ENCODE measurements at places on chromosomes 11 and 22.

- DNase-seq, result no peak
Measured at GRCh38 chr11:68641880-68642279, 42.5 kb upstream of the GAL start.

DNA sequence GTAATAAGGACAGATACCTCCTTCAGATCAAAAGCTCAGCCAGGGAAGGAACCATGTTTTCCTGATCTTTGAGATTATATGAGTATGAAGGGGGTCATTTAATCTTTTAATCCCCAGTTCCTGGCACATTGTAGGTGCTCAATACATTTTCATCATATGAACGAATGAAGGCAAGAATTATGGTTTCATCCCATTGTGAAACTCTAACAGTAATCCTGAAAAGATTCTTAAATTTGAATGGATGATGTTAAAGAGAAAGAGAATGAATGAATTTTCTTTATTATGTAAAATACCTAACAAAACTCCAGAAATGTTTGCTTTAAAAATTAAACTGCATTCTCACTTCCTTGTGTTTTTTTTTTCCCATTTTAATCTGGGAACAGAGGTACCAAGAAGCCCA, 162.2 kb upstream of the MTMR2 start:
- DNase-seq, result no peak

DNA sequence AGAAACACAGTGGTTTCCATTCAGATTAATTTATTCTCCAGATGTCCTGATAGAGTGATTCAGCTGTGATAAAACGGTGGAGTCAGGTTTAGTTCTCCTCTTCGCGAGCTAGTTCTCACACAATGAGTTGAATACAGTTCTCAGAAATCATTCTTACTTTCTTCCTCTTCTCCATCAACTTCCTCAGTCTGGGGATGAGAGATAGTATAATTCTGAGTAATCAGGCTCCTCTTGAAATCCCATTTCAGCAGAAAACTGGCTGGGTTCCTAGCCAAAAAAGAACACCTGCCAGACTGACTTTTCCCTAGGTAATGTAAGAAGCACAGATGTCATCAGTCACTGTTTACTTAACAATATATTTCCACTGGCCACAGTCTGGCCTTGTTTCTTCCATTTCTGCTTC, 76.7 kb downstream of the SVIP start:
- DNase-seq, result no peak

DNA sequence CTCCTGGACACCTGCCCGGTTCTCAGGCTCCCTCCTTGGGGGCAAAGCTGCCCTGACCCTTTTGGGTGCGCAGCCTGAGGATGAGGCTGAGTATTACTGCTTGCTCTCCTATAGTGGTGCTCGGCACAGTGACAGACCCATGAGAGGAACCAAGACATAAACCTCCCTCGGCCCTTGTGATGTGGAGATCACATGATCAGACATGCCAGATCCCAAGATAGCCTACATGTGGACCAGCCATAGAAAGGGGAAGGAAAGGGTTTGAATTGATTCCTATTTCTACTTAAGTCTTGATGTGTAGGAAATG, 125.3 kb downstream of the VPREB1 start:
- no peak for DNase-seq

GRCh38 chr11:68338051-68338780, 25.8 kb downstream of the LRP5 start:
- DNase-seq, result peak; percentile 47

GRCh38 chr11:121688055-121688491, 235.3 kb upstream of the SORL1-AS1 start:
- peak; percentile 50 for DNase-seq

GRCh38 chr22:31039393-31039792, 41.7 kb upstream of the SMTN start:
- peak; percentile 56 for DNase-seq

- DNase-seq, result no peak
Measured at GRCh38 chr11:110362971-110363509, 66.6 kb upstream of the RDX start.

GRCh38 chr22:38799265-38800002, 5.5 kb upstream of the DNAL4 start:
- DNase-seq, result peak; percentile 37

DNA sequence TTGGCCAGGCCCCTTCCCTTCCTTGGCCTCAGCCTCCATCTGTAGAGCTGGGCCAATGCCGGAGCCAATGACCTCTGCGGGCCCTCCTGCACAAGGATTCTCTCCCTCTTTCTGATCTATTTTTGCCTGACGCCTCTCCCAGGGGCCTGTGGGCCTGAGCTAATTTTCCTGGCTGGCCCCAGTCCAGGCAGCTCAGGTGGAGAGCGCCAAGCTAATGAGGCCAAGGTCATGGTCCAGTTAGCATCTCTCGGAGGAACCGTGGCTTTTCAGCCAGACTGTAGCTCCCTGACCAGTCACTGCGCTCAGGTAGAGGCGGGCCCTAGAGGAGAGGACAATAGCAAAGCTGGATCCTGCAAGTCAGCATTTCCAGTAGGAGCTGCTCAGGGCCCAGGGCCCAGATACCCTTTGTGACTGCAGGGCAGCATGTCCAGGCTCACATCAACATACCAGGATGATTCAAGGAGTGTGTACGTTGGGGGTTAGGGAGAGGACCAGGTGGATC, 43.5 kb downstream of the APOL3 start:
- no peak for DNase-seq

- DNase-seq, result no peak
Measured at GRCh38 chr11:47850337-47850736, 2.2 kb upstream of the NUP160 start.

GRCh38 chr22:44146088-44146861, 34.5 kb upstream of the PARVG start:
- no peak for DNase-seq

DNA sequence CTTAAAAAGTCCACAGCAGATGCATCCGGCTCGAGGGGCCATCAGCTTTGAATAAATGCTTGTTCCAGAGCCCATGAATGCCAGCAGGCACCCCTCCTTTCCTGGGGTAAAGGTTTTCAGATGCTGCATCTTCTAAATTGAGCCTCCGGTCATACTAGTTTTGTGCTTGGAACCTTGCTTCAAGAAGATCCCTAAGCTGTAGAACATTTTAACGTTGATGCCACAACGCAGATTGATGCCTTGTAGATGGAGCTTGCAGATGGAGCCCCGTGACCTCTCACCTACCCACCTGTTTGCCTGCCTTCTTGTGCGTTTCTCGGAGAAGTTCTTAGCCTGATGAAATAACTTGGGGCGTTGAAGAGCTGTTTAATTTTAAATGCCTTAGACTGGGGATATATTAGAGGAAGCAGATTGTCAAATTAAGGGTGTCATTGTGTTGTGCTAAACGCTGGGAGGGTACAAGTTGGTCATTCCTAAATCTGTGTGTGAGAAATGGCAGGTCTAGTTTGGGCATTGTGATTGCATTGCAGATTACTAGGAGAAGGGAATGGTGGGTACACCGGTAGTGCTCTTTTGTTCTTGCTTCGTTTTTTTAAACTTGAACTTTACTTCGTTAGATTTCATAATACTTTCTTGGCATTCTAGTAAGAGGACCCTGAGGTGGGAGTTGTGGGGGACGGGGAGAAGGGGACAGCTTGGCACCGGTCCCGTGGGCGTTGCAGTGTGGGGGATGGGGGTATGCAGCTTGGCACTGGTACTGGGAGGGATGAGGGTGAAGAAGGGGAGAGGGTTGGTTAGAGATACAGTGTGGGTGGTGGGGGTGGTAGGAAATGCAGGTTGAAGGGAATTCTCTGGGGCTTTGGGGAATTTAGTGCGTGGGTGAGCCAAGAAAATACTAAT, 1.9 kb downstream of the NEAT1 start:
- peak; percentile 66 for DNase-seq

DNA sequence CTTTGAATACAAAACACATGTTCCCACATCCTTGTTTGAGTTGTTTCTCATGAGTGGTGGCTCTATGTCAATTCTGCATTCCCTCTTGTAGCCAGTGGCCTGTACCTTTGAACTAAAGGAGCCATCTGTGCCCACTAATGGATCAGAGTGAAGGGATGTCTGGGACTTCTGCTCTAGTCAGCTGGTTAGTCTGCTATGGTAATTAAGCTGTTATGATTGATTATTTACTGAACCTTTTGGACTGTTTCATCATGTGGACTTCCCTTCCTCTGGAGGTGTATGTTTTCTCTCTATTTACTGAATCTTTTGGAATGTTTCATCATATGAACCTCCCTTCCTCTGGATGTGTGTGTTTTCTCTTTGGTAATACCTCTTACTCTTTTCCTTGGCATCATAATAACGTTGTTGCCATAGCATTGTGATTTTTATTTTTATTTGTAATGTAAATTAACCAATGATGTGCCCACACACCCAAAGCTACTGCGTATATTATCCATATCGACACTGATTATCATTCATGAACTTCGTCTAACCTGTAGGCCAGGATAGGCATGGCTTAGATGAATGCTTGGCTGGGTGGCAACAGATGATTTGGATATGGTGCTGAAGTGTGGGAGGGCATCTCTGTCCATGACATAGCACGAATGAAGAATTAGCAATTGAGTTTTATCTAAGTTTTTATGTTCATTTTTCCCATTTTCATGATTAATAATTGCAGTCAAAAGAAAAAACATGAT, 112.3 kb upstream of the SORL1-AS1 start:
- DNase-seq, result no peak

DNA sequence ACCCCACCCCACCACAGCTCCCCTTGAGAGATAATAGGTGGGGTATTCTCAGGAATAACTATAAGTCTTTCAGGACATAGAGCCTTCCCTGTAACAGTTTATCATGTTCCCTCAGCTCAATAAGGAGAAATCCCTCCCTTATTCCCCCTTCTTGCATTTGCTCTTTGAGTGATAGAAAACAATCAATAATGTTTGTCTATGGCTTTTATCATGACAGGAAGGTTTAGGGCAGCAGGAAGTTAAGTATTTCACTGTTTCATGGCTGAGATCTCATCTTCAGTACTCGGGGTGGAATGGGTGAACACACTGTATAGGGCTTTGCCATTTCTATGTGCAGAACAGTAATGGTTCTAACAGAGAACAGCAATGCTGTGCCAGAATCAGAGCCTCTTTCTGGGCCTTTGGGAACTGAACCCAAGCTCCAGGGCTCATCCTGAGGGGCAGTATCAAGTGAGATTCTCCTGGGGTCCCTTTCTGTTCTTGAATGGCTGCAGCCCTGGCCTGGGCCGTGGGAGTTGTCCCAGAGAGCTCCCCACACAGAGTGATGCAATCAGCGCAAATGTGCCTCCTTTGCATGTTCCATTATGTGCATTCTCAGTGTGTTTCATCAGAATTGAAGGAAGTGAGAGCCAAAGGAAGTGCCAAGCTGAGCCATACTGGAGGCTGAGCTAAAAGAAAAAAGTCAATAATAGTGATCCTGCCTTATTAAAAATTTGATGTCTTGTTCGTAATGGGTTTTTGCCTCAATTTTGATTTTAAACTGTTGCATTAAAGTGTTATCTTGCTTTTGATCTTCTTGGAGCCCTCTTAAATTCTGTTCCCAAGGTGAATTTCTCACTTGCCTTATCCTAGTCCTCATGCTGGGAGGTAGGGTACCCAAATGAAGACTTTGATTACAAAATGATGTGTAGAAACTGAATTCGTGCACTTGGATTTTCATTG, 2.9 kb upstream of the CYP2R1 start:
- peak; percentile 78 for DNase-seq

GRCh38 chr11:124638500-124638899, 15.8 kb downstream of the TBRG1 start:
- DNase-seq, result no peak

DNA sequence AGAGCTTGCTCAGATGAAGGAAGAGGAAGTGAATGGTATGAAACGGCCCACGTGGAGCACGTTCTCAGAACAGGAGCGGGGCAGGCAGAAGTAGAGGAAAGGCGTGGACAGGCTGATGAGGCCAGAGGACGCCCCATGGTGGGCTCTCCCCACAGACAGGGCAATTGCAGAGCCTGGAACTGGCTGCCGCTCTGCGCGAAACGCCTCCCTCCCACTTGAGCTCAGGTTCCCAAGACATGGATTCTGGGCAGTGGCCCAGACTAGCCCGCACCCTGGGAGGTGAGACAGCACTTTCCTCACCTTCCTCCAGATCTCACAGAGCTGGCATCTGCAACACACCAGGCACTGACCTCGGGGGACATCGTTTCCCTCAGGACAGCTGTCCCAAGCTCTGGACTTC, 117.6 kb downstream of the PHF21B start:
- DNase-seq, result no peak

- no peak for DNase-seq
Measured at GRCh38 chr11:62131170-62131464, 7.3 kb downstream of the INCENP start.

DNA sequence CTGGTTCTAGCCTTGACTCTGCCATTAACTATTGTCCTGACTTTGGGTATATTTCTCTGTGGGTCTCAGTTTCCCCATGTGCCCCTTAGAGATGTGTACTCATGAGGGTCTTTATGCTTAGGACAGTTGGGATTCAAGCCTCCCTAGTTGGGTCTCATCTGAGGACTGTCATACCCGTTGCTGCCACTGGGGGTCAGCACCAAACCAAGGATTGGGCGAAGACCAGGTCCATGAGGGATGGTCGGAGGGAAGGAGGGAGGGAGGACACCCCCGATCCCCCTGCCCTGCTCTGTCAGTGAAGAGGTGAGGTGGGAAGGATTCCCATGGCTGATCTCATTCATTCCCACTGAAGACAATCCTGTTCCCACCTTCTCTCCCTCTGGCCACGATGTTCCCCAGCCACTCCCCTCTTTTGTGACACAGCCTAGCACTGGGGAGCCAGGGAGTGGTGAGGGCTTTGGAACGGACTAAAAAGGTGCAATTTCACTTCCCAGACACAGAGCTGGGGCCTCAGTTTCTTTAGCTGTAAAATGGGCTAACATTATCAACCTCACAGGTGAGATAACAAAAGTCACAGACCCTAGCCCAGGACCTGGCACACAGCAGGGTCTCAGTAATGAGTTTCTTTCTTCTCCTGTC, 12.4 kb upstream of the KLHL35 start:
- peak; percentile 48 for DNase-seq

DNA sequence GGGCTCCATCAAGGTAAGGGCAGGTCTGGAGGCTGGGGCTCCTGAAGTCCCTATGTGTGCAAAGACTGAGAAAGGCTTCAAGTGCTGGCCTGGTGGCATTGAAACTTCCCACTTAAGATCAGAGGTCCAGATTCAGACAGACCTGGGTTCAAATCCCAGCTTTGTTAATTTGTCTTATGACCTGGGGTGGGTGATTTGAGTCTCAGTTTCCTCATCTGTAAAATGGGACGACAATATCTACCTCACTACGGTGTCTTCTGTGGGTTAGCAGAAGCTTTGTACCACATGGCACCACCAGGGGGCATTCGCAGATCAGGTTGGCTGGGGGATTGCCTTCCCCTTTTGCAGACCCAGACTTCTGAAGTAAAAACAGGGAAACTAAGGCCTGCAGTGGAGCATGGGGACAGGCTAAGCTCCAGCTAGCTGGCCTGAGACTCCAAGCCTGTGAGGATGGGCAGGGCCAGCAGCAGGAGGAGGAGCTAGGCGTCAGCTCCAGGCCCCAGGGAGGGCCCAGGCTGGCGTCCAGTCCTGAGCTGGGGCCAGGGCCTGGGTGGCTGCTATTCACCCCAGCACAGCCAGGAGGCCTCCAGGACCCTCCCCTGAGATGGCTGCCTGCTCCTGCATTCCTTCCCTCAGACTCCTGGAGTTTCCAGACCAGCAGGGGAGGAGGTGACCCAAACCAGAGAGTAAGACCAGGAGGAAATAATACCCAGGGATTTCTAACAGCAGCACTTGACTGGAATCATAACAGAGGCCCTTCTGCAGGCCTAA, 1.5 kb downstream of the CASTOR1 start:
- peak; percentile 88 for DNase-seq

GRCh38 chr22:42185915-42186439, 55.4 kb upstream of the CYP2D6 start:
- no peak for DNase-seq

GRCh38 chr11:44258190-44258489, 51.8 kb downstream of the ALX4 start:
- no peak for DNase-seq

GRCh38 chr11:77053217-77054015, 13.4 kb upstream of the CAPN5 start:
- DNase-seq, result no peak

- no peak for DNase-seq
Measured at GRCh38 chr22:50506611-50507420, 686 bp downstream of the LMF2 start.
